ENCODE measurements at places on chromosomes 4 and X.

DNA sequence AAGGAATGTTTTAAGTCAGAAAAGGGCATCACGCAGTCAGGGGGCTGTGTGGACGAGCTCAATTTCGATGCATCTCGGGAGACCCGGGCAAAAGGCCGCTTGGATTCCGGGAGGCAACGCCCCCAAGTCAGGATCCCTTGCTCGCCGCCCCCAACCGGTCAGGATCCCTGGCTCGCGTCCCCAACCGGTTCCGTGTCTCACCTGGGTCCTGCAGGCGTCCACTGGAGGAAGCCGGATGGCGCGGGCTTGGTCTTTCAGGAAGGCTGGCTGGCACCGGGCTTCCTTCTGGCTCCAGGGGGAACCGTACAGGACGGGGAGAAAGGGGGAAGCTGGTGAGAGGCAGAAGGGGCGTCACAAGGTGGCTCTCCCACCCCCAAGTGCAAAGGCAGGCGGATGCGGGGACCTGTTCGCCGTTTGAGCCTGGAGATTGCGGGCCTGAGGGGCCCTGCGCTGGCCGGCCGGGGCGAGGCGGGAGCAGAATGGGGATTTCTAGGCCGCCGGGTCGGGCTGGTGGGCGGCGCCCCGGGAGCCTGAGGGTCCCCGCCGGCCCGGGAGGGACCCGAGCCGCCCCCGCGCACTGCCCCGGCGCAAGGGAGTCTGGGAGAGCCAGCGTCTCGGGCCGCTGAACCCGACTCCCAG lies 84.7 kb downstream of the HPRT1 start:
- no peak for DNase-seq

DNA sequence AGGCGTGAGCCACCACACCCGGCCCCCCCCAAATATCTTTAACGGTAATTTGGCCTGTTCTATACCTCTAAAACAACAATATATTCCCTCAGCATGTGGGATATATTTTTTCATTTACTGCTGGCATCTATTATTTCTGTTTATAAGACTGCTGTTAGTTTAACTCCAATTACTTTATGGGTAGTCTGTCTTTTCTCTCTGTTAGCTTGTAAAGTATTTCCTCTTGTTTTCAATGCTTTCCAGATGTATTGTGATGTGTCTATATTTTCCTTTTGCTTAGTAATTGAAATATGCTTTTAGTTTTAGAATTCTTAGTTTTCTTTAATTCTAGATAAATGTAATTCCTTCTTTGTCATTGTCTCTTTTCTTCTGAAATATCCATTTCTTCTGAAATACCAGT lies 445.8 kb downstream of the ANKRD50 start:
- DNase-seq = no peak

DNA sequence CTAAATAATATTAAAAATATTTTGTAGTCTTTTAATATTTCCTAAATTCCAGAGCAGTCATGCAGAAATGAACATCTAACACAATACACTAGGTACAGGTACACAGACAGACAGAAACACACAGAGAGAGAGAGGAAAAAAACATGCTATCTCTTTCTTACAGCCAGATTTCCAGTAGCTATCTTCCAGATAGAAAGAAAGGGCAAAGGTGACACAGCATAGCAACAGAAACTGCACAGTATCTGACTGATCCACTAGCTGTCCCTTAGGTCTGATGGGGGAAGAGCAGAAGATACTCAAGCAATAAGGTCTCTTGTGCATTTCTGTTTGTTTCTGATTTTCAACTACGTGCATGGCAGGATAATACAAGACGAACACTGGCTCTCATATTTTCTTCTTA lies 7.8 kb downstream of the FBXW7 start:
- no peak for DNase-seq

- DNase-seq = peak; percentile 79
These were observed 18.5 kb upstream of the DRD5 start for GRCh38 chr4:9762823-9763475.

- no peak for DNase-seq
These were observed 308.5 kb downstream of the ARHGAP24 start for GRCh38 chr4:85783483-85783882.

DNA sequence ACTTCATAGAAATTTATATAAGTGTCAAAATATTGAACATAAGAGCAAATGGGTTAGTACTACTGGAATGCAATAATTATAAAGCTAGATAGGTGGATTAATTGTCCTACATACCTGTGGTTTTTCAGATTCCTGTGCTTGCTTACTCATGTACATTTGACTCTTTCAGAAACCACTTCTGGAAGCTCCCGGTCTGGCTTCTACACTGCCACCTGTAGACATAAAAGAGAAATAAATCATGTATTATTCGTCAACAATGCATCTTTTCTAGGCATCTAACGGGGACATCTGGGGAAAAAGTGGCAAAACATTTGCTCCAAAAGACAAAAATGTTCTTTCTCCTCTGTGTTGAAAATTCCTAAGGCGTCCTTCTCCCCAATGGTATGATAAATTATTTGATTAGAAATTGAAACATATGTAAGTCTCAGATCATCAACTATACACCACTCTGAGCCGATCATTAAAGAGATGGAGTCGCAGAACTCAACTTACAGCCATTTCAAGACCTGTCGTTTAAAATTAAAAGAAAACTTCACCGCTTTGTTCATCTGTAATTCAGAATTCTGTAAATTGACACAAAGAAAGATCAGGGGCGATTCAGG lies 648.7 kb upstream of the DIPK2B start:
- DNase-seq = peak; percentile 13

DNA sequence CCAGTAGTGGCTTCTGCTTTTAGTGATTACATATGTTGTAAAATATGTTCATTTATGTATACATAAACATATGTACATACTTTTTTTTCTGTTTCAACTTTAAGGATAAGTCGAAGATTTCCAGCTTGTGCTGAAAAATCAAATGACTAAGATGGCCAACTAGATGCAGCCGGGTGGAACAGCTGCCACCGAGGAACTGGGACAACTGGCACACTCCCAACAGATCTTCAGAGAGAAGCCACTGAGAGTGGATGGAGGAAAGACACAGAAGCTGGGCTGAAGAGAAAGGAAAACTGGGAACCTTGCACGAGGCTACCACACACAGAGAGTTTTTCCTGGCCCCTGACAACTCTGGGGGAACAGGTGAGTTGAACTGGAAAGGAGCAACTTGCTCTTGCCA lies 207.5 kb downstream of the FAM47B start:
- no peak for DNase-seq

- DNase-seq = no peak
These were observed 2267.9 kb upstream of the AGA start for GRCh38 chr4:179709961-179710624.

GRCh38 chr4:152454398-152455011 lies 81.4 kb downstream of the FBXW7 start:
- DNase-seq = no peak

- no peak for DNase-seq
These were observed 114.6 kb downstream of the ARHGAP10 start for GRCh38 chr4:147846318-147847155.

DNA sequence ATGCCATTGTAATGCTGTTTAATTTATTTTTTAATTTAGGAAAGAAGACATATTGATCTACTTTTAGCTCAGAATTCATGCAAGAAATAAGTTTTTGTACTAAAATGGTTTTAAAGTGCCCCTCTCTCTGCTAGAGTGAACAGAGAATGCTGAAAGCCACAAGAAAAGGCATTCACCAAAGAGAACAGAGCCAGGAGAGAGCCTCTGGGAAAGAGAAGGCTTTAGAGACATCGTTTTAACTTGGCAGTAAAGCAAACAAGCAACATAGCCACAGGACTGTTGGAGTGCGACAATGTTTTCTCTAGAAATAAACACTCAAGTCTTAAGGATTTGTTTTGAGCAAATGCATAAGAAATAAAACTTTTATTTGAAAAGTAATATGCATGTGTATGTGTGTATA lies 484.1 kb upstream of the CPEB2 start:
- no peak for DNase-seq

DNA sequence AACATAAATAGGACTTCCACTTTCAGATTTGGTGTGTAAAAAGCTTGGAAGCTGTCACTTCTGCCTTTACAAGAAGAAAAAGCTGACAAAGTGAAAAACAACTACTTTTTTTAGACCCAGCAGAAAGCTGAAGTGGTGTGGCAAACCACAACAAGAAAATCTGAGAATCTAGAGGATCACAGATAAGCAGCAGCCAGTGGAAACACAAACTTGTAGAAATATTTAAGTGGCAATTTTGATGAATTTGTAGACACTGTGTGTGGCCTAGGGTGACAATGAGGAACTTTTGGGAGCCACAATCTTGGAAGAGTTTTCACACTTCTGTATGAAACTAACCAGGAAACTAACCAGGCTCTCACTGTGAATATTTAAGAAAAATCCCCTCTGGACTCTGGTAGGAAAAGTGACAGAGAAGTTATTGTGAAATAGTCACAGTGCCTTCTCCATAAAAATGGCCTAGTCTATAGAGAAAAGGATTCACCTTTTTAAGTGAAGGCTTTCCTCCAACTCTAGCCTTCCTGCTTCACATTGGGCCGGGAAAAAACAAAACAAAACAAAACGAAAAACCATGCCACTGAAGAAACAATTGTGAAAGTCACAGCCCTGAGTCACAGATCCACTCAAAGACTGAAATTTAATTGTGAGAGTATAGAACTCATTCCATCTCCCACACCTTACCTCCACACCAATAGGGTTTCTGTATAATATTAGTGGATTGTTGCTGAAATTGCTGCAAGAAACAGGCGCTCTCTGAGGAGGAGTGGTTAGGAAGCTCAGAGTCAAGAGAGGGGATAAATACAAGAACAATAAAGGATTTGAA lies 26.7 kb upstream of the GUCY1A1 start:
- DNase-seq = no peak

- DNase-seq = no peak
These were observed 57.8 kb upstream of the ADGRA3 start for GRCh38 chr4:22573641-22574040.

DNA sequence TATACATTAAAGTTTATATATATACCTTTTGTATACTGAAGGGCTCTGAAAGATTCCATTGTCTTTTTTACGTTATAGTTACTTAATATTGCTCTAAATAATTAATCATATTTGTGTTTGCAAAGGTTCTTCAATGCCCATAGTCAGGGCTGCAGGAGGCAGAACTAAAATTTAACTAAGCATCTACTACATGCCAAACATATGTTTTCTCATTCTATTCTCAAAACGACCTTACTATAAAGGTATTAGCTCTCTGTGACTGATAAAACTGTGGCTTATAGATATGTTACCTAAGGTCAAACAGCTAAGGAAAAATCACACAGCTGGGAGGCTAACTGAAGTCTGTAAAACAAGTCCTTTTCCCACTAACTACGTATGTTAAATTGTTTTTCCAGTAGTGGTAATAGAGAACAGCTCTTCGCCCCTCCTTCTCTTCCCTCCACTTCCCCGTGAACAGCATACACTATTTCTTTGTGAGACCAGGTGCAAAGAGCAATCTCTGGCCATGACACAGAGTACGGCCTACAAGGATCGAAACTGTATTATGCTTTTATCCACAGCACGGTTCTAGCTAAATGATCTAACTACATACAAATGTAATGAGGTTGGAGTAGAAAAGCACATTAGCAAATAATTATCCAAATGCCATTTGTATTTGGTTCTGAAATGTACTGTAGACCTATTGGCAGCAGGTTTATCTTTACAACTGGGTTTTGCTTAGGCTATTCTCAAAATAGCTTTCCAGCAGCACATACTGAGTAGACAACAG lies 1.7 kb downstream of the CNOT6L start:
- DNase-seq = peak; percentile 22
